ENCODE measurements at places on chromosomes 6 and 20. TPM values are rescaled to one million over a fixed set of nuclear protein-coding genes. Genes with fewer than 3 reads are reported as not detected.

GRCh38 chr20:9215539-9215938 lies 146.7 kb downstream of the PLCB4 start:
- DNase-seq: no peak

DNA sequence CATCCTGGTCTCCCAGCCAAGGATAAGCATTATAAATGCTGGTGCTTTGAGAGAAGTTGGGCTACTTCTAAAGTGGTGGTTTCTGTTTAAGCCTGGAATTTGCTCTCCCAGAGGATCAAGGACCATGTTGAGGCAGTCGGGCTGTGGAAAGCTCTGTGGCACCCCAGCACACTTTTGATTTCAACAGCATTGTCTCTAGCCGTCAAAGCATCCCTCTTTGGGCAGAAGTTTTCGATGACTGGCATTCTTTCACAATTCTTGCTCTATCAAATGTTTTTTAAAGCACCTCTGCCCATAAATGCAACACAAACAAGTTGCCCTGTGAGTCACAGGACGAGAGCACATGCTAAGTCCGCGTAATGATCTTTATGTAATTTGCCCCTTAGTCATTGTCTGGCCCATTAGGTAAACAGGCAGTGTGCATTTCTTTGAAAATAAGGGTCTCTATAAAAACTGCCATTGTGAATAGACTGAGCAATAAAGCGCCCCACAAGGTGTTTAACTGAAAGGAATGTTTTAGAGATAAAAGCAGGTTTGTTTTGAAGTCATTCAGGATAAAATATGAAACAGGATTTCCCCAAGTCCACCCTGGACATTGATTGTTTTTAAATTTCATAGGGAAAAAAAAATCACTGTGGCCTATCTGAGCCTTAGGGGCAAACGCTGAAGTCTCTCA lies 44.7 kb upstream of the FOXQ1 start:
- DNase-seq: no peak

The ALDH8A1 gene
- total RNA-seq: 1.8 TPM

The MOXD1 gene
- not detected for total RNA-seq

The PTCRA gene
- total RNA-seq: not detected

The ARG1 gene
- total RNA-seq: not detected

DNA sequence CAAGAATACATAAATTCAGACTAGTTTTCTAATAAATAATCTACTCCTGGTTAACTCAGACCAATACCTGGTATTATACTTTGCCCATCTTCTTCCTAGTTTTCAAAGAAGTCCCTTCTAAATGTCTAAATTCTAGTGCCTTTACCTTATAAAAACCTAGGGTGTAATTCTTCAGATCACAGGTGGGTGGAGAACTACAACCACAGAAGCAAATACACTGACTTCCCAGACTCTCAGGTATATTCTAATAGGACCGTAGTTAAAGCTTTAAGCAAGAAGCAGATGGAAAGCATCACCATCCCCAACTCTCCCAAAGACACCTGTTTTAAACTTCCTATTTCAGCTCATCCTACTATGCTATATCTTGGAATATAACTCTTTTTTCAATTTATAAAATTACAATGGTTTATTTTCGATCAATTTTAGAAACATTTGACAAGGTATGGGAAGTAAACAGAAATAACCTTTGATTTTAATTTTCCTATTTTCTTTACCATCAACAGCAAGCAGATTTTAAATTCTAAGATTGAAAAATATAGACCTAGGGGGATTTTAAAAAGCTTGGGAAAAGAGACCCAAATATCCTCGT lies 15.8 kb downstream of the MAN1A1 start:
- DNase-seq: no peak

GRCh38 chr20:8470156-8470555 lies 338.1 kb downstream of the PLCB1 start:
- DNase-seq: no peak

GRCh38 chr6:160378218-160378617 lies 30.0 kb downstream of the SLC22A3 start:
- DNase-seq: no peak

- no peak for DNase-seq
Observed at GRCh38 chr20:46343348-46343974, 35.2 kb upstream of the CDH22 start.

DNA sequence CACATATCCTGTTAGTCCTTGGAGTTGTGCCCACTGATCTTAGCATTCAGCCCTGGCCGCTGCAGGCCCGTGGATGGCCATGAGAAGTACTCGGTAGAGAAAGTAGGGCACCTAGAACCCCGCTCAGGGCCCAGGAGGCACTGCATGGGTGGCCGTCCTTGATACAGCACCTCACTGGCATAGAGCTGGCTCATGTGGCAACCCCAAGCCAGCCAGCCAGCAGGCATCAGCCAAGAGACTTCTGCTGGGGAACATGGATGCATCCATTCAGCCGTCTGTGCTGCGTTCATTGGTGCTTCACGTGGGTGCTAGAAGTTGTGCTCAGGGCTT lies 10.6 kb downstream of the PYGB start:
- no peak for DNase-seq

The KIF25 gene
- not detected for total RNA-seq

- no peak for DNase-seq
Observed at GRCh38 chr6:32190911-32191677, 1.1 kb upstream of the PBX2 start.

- no peak for DNase-seq
Observed at GRCh38 chr6:155486721-155487294, 31.2 kb upstream of the NOX3 start.

DNA sequence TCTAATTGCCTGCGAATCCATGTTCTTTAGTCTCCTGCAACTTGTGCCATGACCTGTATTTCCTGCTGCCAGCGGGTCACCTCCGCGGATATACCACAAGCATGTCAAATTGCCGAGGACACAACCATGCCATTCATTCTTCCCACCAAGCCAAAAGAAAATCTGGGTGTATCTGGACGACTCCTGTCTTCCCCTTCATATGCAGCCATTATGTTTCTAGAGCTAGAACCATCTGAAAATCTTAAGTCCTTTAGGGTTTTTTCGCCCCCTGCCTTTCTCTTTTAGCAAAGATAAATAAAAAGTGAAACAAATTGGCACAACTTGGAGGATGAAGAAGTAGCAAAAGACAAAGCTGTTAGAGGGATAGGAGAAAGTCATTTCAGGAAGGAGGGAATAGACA lies 242.6 kb downstream of the ARID1B start:
- no peak for DNase-seq

- no peak for DNase-seq
Observed at GRCh38 chr20:41657655-41658054, 39.5 kb upstream of the CHD6 start.

GRCh38 chr6:6820641-6821238 lies 232.2 kb downstream of the LY86 start:
- no peak for DNase-seq

DNA sequence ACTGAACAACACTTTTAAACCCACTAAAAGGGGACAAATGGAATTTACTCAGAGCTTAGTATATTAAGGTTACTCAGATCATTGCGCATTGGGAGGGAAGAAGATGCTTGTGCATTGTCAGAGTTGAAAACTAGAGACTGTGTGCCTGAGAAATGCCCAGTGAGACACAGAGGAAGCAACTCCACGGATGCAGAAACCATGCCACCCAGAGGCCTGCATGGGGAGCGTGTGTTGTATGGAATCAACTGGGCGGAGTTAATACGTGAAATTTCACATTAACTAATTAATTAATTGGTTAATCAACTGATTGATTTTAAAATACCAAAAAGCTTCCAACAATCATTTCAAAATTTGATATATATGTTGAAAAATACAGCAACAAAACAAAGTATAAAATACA lies 391.6 kb downstream of the PLCB1 start:
- DNase-seq: no peak

The EDN1 gene
- 0.12 TPM for total RNA-seq

The DAAM2 gene
- not detected for total RNA-seq

DNA sequence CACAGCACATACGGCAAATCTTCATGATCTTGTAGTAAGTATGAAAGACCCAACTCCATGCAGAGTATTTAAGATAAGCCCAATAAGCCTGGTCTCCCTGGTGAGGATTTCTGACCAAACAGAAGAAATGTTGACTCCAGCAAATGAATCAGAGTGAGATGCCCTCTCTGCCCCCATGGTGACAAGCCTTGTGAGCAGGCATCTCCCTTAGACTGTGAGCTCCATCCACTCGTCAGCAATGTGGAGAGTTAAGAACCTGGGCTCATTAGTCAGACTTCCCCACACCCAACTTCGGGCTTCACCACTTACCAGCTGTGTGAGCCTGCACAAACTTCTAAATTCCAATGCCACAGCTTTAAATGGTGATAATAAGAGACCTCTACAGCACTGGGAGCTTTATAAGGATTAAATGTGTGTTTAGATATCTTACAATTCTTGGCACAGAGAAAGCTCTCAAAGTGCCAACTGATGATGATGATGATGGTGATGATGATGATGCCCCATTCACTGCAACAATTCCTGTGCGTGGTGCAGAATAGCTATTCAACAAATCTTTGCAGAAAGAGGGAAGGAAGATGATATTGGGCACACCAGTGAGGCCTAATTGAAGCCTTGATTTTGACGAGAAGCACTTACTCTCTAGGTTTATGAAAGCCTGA lies 253.4 kb upstream of the TAB2 start:
- no peak for DNase-seq

- DNase-seq: no peak
Observed at GRCh38 chr20:33828326-33828844, 17.2 kb downstream of the CHMP4B start.

GRCh38 chr6:37538107-37538506 lies 38.4 kb upstream of the CCDC167 start:
- DNase-seq: no peak

DNA sequence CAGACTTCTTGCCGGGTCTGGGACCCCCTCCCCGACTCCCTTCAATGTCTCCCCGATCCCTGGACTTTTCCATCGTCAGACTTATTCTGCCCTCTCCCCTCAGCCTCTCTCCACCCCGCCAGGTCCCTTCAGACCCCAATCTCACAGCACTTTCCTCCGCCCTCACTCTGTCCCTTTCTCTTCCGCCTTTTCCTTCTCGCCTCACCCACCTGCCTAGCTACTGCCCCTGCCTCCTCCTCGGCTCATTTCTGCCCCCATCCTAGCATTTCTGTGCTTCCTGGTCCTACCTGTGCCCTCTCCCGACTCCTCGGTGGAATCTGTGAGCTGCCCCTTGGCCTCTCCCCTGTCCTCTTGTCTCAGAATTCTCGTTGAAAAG lies 616 bp downstream of the CHMP4B start:
- DNase-seq: peak; percentile 26

DNA sequence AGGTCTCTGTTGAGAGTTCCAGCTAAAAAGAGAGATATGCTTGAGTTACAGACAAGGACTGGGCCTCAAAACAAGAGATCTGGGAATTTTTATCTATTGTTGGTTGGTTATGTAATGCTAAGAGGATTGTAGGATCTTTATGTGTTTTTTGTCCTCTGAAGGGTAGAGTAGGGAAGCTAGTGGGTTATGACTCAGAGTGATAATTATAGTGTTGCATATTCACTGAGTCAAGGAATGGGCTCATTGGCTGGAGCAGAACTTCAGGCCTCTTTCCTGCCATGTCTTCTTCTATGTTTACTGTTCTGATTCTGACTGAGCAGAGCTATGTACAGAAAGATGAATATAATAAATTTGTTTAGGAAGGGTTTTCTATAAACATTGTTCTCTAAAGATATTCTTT lies 66.1 kb upstream of the NOX3 start:
- no peak for DNase-seq

DNA sequence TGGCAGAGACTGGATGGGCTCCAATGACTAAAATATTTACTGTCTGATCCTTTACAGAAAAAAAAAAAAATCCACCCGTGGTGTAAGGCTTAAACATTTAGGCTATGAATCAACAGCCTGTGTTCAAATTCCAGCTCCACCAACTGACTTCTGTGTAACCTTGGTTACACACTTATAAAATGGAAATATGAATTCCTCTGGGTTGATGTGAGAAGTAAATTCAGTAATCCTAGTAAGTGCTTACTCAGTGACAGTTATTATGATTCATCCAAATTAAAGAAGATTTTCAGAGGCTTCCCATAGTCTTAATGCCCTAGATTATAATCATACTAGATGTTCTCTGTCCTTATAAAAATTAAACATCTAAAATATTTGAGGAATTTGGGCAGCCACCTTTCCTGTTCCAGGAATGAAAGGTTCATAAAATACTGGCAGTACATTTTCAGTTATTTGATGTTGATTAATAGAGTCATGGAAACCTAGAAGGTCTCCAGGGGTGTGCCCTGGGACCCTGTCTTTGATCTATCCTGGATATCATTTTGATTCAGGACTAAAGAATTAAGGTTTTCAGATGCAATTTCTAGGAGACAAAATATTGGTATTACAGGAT lies 180.3 kb upstream of the ZNF217 start:
- no peak for DNase-seq

DNA sequence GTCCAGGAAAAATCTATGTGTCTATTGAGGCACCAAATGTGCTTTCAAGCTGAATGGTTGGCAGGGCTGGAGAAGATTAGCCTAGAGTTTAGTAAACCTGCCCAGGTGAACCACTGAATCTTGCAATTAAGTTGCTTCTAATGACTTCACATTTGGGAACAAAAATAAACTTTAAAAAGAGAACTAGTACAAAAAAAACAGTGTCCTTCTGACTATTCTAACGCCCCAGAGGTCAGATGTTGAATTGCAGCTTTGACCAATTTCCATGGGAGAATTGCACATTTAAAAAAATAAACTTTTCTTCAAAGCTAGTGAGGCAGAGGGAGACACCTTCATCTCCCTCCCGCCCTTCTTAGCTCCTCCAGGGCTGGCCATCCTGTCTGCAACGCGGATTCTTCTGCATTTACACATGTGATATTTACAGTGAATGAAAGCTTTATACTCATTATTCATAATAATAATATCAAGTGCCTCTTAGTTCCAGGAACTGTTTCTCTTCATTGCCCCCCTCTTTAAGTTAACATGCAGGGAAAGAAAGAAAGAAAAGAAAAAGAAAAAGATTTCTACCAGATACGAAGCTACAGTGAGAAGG lies 270.2 kb downstream of the SMOC2 start:
- DNase-seq: no peak

GRCh38 chr6:125656287-125656870 lies 93.1 kb upstream of the HEY2 start:
- no peak for DNase-seq

The CSNK2B gene
- total RNA-seq: 208 TPM

- DNase-seq: no peak
Observed at GRCh38 chr20:20201124-20201523, 148.8 kb downstream of the CFAP61 start.

DNA sequence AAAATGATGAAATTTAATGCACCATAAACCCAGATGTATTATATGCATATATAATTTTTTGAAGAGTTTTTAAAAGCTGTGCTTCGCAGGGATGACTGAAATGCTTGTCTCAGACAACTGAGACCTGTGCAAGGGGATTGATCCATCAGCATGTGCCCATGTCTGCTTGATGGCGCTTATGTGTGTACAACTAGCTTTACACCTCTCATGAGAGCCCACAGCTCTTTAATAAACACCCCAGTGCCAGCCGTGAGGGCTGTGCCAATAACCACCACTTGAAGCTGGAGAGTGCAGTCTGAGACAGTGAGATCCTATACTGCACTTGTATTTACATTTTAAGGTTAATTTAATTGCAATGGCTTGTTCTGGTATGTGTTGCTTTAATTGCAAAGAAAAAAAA lies 225.5 kb downstream of the BCKDHB start:
- no peak for DNase-seq

Data from activated T-cell treated with anti-CD3 and anti-CD28 coated beads, Interleukin-2, amount 50 U/mL, for 72 hours (primary cell).